ENCODE measurements at places on chromosomes 6 and 20. TPM values are rescaled to one million over a fixed set of nuclear protein-coding genes. Genes with fewer than 3 reads are reported as not detected.

NR2E1 gene
- total RNA-seq: not detected

MYLK4 gene
- total RNA-seq: 0.69 TPM

- H3K27ac ChIP-seq: no peak overlapping the region
- DNase-seq: no peak
- H3K27me3 ChIP-seq: peaks cover 23% of the 10 kb centered on the region
- no peaks in the 10 kb centered on the region for H3K4me1 ChIP-seq
- no peak overlapping the region for H3K4me3 ChIP-seq
Measured at GRCh38 chr6:138215093-138215782, 3.1 kb downstream of the PBOV1 start.

- H3K4me1 ChIP-seq: peaks cover 4% of the 10 kb centered on the region
- no peak for DNase-seq
- no peak overlapping the region for H3K4me3 ChIP-seq
- no peaks in the 10 kb centered on the region for H3K27me3 ChIP-seq
Measured at GRCh38 chr20:52422574-52423336, 231.2 kb upstream of the ZFP64 start.

GRCh38 chr6:100203400-100203799, 209.4 kb upstream of the MCHR2 start:
- no peaks in the 10 kb centered on the region for H3K27me3 ChIP-seq
- no peaks in the 10 kb centered on the region for H3K36me3 ChIP-seq
- no peaks in the 10 kb centered on the region for H3K4me1 ChIP-seq

DNA sequence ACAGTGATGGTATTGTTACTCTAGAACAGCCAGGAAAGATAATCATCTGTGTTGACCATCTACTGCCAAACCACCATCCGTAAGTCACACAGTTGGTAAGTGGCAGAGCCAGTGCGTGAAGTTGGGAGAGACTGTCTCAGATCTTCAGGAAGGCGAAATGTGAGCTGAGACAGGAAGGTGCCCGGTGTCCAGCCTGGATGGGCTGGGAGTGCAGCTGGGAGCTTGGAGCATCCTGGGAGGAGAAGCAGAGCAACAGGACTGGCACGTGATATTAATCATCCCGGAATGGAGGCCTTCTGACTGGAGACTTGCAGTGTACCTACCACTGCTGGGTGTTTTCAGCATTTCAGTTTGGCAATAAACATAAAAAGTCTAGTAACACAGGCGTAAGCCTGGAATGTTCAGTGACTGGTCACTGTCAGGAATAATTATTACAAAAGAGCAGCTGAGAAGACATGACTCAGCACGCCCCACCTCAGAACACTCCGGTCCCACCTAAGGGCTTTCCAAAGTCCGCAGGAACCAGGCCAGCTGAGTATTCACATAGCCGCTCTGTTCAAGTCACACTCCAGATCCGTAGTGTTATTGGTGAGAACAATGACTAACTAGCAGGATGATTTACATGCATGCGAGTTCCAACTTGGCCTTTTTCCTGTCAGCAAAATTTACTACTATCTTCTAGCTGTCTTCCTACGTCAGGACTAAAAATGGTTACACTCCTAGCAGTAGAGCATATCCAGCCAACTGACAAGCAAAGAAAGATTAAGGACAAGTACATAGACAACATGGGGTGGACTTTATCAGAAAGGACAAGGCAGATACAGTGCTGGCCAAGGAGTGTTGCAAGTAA, 45.1 kb upstream of the PNRC1 start:
- peaks cover 5% of the 10 kb centered on the region for H3K4me1 ChIP-seq
- H3K27ac ChIP-seq: no peak overlapping the region
- no peak for DNase-seq
- H3K27me3 ChIP-seq: no peaks in the 10 kb centered on the region
- no peak overlapping the region for H3K4me3 ChIP-seq

Data from activated CD4-positive, alpha-beta T cell treated with anti-CD3 and anti-CD28 coated beads, Interleukin-2, amount 10 ng/mL, durations not matched to agents 7 days and 5 days (primary cell).